Pulmonary artery endothelial cell (primary cell): ENCODE measurements at places on chromosomes 2 and 18.

GRCh38 chr2:120369250-120369649 is 23.3 kb downstream of the INHBB start:
- DNase-seq, result no peak

DNA sequence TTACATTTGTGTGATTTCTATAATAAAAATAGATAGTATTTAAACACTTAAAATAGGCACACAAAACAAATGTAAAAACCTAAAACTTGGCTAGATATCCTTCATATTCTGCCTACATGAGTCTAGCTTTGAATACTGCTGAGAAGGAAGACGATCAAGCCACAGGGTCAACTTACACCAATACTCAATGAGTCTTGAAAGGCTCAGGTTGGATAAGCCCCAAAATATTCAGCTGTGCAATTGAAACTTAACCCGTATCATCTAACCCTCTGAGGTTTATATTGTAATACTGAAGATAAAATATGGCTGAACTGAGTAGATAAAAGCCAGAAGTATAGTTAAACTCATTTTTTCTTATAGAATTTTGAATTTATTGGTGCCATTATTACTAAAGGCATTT is 313.0 kb upstream of the NRXN1 start:
- no peak for DNase-seq

DNA sequence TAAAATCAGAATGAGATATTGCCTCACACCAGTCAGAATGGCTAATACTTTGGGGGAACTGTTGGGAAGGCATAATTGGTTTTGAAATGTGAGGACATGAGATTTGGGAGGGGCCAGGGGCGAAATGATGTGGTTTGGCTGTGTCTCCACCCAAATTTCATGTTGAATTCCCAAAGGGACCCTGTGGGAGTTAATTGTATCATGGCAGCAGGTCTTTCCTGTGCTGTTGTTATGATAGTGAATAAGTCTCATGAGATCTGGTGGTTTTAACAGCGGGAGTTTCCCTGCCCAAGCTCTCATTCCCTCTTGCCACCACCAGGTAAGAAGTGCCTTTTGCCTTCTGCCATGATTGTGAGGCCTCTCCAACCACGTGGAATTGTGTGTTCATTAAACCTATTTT is 59.6 kb downstream of the CSRNP3 start:
- DNase-seq, result no peak

GRCh38 chr2:196592911-196593881 is 46.3 kb upstream of the CCDC150 start:
- DNase-seq, result peak; percentile 17

GRCh38 chr2:170361090-170361936 is 183.4 kb downstream of the MYO3B start:
- peak; percentile 26 for DNase-seq

- no peak for DNase-seq
These were observed 5.0 kb downstream of the SOWAHC start for GRCh38 chr2:109619032-109619615.
